Mucosa of descending colon (tissue), 3 donors: ENCODE measurements at places on chromosomes 6 and 20. TPM values are rescaled to one million over a fixed set of nuclear protein-coding genes. Genes with fewer than 3 reads are reported as not detected.
A peak's percentile ranks its signal among the peaks of the same experiment; 100 is the strongest.

- no peak for DNase-seq
Observed at GRCh38 chr6:83824388-83824801, 28.8 kb upstream of the RIPPLY2 start.

DNA sequence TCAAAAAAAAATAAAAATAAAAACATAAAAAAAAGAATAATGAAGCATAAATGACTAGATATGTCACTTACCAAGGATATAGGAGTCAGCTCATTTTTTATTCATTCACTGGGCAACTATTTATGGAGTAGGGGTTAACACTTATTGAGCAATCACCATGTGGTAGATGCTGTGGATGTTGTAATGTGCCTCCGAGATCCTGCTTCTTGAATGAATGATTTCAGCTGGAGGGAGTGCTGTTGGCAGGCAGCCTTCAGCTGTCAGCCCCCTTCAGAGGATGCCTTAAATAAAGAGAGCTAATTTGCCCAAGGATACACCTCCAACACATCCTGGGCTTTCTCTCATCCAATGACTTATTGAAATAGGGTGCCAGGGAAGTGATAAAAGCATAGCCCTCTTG lies 229.5 kb upstream of the DTNBP1 start:
- no peak for DNase-seq

GRCh38 chr6:166786704-166787293 lies 159.7 kb upstream of the RPS6KA2 start:
- DNase-seq, result peak; percentile 58

DNA sequence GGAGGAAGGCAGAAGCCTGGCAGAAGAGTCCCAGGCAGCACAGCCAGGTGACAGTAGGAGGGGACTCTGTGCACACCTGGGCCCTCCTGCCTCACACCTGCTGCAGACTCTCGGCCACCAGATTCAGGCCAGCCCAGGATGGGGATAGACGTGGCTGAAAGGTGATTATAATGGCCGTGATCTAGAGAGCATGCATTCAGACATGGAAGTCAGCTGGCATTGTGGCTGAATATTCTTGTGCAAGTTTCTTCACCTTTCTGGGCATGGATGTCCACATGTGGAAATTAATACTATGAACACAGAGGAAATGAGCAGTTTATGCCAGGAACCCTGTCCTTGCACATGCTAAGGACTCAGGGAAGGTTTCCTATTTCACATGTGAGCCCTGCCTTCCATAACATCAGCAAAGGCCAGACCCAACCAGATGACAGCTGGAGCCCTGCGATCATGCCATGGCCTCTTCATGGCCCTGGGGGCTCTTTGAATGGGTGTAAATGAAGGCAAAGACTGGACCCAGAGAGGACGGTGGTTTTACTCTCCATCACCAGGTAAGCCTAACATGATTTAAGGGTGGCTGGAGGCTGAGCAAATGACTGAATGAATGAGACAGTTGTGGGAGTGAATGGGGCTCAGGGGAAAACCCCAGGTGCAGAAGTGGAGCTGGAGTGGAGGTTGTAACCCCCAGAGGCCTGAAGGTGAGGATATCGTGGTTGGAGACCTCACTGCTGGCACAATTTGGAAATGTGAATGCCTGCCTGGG lies 2.7 kb upstream of the RAET1L start:
- DNase-seq, result no peak

DNA sequence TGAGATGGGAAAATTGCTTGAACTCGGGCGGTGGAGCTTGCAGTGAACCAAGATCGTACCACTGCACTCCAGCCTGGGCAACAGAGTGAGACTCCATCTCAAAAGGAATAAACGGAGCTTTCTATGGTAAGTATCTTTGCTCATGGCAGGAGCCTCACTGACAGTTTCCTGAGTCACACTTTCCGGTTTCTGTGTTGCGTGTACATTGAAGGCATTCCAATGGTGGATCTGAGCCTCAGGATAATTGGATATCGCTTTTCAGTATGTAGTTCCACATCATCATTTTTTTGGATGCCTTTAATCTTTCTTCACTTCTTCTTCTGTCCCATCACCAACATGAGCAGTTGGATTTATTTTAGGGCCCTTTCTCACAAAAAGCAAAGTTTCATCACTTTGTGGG lies 28.6 kb upstream of the GTSF1L start:
- no peak for DNase-seq

DNA sequence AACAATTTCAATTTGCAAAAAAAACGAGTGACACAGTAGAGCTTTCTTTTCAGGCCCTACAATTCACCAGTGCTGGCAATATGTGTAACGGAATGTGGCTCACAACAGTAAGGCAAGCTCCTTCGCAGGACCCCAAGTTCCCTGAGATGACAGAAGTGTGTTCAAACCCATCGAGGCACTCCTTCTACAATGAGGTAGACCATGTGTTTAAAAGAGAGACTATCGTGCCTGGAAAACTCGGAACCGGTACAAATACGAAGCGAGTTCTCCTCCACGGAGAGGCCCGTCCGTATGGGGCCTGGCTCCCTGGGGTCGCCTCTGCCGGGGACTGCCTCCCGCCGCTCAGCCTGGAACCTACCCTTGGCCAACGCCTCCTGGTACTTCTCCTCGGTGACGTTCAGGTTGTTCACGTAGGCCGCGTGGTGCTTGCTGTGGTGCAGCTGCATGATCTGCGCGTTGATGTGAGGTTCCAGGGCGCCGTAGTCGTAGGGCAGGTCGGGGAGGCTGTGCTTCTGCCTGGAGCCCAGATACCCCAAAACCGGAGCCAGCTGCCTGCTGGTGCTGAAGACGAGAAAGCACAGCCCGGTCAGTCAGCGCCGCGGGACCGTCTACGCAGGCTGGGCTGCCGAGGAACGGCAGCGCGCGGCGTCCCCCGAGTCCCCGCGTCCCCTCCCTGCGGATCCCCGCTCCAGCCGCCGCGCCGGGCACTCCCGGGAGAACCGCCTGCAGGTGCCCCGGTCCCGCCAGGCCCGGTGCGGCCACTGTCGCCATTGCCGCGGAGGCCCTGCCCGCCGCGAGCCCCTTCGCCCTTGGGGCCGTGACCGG lies 526 bp downstream of the SOD2 start:
- DNase-seq, result peak; percentile 75

GRCh38 chr6:82364087-82365015 lies 734 bp downstream of the TPBG start:
- DNase-seq, result peak; percentile 51

GRCh38 chr6:38975621-38976049 lies 72.9 kb upstream of the GLP1R start:
- no peak for DNase-seq

- no peak for DNase-seq
Observed at GRCh38 chr6:113626475-113626874, 230.7 kb upstream of the MARCKS start.

DNA sequence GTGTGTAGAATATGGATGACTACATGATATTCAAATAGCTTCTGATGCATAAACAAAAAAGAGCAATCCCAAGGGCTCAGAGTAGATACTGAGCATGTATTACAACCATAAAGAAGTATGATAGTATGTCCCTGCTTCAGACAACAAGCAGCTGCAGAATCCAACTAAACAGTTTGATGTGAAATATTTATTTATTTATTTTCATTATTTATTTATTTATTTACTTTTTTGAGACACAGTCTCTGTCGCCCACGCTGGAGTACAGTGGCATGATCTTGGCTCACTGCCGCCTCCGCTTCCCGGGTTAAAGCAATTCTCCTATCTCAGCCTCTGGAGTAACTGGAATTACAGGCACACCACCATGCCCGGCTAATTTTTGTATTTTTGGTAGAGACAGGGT lies 384.3 kb downstream of the KHDRBS2 start:
- DNase-seq, result no peak

DNA sequence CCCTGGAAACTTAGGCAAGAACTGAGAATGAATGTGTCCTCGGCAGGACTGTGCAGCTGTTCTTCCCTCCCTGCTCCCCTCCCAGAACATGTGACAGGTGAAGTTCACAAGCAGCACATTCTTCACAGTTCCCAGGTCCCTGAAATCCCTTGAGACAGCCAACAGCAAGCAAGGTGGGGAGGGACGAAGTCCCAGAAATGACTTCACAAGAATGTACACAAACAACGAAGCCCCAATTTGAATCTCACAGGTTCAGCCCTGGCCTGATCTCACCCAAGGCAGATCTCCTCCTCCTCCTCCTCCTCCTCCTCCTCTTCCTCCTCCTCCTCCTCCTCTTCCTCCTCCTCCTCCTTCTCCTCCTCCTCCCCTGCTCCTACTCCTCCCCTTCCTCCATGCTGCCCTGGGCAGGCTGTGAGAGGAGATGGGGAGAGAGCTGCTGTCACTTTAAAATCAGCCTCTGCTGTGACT lies 32.4 kb downstream of the WRNIP1 start:
- DNase-seq, result no peak

GRCh38 chr6:13527671-13528056 lies 40.3 kb upstream of the GFOD1 start:
- no peak for DNase-seq

DNA sequence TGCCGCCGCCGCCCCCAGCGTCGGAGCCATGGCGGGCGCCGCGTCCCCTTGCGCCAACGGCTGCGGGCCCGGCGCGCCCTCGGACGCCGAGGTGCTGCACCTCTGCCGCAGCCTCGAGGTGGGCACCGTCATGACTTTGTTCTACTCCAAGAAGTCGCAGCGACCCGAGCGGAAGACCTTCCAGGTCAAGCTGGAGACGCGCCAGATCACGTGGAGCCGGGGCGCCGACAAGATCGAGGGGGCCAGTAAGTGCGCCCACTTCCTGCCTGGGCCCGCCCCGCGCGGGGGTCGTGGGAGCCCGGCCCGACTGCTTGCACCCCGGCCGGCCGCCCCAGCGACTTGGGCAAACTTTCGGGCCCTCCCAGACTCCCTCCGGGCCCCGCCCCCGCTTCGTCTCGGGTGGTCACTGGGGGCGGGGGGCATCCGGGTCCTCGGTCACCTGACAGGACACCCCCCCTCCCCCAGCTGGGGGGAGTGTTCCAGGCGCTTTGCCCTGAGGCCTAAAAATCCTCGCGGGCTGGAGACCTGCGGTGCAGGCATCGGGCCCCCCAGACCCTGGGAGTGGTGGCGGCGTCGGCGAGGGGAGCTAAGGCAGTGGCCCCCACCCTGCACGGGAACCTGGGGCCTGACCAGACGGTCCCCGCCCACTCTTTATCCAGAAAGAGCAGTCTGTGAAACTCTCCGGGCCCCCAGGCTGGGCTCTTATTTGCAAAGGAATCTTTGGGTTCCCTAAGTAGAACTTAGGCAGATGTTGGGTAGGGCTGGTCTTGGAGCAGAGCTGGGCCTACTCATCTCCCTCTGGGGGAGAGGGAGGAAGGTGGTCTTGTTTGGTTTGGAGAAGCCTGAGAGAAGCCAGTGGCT lies 501 bp downstream of the PLCG1 start:
- DNase-seq, result peak; percentile 82

DNA sequence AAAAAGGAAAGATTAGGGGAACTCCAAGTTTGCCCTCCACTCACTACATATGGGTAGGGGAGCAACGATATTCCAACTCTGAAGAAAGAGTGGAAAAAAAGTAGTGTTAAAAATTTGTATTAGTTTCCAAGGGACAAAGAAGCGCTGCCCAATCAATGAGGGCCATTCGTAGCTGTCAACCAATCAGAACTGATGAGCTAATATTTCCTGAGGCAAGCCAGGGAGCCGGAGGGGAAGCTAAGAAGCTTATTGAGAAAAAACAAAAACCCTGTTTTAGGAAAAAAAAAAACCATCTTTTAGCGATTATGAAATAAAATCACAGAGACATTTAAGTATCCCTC lies 59.5 kb downstream of the TRIM38 start:
- DNase-seq, result no peak

DNA sequence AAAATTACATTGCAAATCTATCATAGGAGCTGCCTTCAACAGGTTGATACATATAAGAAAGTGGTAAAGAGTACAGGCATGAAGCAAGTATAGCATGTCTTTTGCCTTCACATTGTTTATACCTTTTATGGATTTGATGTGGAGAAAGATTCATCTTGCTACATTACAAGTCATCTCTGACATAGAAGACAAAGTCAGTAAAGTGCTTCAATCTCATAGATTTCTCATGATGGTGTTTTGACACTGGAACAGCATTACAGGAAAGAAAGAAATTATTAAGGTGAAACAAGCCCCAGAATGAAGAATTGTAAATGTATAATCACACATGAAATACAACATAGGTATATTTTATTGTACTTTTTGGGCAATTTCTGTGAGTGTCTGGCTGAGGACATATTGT lies 580.7 kb upstream of the MMS22L start:
- no peak for DNase-seq

DNA sequence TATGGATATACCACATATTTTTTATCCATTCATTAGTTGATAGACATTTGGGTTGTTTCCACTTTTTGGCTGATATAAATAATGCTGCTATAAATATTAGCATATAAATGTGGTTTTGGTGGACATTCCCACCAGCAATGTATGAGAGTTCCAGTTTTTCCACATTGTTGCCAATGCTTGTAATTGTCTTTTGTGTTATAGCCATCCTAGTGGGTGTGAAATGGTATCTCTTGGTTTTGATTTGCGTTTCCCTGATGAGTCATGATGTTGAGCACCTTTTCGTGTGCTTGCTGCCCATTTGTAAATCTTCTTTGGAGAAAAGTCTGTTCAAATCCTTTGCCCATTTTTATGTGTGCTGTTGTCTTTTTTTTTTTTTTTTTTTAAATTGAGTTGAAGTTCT lies 54.4 kb downstream of the DHX35 start:
- DNase-seq, result no peak

DNA sequence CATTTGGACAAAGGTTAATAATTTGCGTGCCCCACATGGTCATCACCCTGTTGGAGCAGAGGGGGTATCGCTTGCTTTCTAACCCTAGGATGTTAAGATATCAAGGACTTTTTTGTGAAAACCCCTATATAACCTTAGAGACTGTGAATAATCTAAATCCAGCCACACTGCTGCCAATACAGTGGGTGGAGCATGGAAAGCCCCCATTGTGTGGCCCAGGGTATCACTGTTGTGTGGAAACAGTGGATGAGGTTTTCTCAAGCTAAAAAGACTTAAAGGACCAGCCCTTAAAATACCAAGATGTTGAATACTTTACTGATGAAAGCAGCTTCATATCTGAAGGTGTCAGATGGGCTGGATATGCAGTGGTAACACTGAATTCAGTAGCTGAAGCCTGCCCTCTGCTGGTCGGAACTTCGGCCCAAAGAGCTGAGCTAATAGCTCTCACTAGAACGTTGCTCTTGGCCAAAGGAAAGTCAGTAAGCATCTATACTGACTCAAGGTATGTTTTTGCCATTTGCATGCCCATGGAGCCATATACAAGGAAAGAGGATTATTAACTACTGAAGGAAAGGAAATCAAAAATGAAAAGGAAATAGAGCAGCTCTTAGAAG lies 695.2 kb downstream of the PHF3 start:
- peak; percentile 51 for DNase-seq

DNA sequence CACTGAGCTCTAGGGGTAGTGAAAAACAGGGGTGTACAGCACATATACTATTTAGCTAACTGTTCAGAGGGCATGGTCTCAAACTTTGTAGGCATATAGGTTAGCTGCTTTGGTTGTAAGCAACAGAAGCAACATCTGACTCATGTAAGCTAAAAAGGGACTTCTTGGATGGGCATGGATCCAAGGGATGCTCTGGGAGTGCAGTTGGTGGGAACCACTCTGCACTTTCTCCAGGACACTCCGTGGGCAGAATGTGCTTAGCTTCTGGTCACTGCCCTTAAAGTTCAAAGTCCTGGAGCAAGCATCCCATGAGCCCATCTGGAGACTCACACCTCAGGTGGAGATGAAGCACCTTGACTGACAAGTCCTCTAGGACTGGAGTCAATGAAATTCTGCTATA lies 11.5 kb downstream of the APCDD1L start:
- DNase-seq, result no peak

ELOVL4 gene
- 2.8 TPM for total RNA-seq

UST gene
- total RNA-seq, result 1.1 TPM

SIRPA gene
- total RNA-seq, result 24.4 TPM

LY6G6F gene
- total RNA-seq, result not detected

YIPF3 gene
- 105 TPM for total RNA-seq
